CD4-positive, alpha-beta T cell treated with Interleukin-15 for 4 hours (primary cell): ENCODE measurements at places on chromosomes 12 and 14.

GRCh38 chr12:64510667-64511066 is 58.7 kb downstream of the TBK1 start:
- DNase-seq: no peak

DNA sequence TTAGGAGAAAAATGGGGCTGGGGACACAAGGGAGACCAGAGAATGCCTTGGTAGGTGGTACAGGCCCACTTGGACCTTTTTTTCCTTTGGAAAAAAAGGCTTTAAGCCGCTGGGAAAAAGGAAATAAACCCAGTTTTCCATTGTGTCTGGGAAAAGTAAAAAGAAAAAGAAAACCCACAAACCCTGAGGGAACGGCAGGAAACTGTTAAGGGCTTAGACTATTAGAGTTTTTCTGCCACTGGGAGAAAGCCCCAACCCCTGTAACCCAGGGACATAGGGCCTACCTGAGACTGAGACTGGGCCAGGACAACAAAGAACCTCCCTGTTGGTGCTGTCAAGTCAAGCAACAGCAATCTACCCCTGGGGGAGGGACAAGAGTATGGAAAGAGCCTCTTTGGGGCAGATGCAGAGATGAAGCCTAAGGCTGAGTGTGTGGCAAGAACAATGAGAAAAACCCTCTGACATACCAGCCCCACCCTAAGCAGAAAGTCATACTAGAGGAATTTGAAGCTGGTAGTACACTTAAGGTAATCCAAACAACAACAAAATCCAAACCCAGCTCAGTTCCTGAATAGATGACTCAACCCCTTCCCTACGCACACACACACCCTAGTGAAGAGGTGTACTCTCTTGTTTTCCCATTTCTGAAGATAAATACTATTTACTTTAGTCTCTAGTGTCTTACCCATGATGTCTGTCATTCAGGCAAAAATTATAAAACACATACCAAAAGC is 22.8 kb downstream of the ATF1 start:
- no peak for DNase-seq

DNA sequence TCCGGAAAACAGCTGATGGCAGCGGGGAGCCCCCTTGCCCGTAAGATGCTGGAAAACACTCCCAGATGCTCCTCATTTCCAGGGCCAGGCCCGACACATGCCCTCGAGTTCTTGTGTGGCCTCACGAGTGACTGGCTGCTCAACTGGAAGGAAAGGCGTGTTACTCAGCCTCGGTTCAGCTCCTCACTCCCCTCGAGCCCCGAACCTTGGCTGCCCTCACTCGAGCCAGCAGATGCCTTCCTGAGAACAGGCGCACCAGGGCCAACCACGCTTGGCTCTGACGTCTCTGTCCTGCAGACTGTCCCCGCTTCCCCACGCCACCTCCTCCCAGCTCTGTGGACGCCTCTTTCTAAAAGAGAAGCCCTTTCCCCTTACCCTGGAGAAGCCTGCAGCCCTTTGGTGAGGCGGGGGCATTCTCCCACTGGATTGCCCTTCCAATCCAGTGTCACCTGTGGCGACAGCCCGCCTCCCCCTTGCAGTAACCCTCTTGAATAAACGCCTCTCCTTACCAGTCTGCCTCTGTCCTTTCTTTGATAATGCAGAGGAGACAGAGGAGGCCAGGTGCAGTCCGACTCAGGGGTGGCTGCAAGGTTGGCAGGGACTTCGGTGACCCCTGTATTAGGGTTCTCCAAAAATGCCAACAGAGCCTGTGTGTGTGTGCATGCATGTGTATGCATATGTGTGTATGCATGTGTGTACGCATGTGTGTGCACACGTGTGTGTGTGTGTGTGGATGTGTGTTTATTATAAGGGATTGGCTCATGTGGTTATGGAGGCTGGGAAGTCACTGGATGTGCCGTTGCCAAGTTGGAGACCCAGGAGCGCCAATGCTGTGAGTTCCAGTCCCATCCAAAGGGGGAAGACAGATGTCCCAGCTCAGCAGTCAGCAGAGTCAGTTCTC is 166.3 kb downstream of the KIF26A start:
- no peak for DNase-seq

DNA sequence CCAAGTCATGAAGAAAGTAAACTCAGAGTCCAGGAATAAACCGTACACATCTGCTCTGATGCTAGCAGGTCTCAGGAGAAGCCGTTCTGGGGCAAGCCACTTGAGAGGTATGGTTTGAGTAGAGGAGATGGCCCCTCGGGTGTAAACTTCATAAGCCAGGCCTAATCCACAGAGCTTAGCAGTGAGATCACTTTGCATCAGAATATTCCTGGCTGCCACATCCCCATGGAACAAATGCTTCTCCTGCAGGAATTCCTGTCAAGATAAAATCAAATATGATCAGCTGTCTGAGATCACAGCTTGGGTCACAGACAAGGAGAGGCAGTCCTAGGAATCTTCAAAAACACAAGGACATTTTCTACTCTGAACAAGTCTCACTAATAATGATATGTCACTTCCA is 11.2 kb upstream of the MAGOHB start:
- DNase-seq: no peak

GRCh38 chr12:82877963-82878362 is 191.3 kb downstream of the TMTC2 start:
- no peak for DNase-seq

- DNase-seq: no peak
Measured at GRCh38 chr12:53453953-53454640, 2.2 kb downstream of the PCBP2 start.

DNA sequence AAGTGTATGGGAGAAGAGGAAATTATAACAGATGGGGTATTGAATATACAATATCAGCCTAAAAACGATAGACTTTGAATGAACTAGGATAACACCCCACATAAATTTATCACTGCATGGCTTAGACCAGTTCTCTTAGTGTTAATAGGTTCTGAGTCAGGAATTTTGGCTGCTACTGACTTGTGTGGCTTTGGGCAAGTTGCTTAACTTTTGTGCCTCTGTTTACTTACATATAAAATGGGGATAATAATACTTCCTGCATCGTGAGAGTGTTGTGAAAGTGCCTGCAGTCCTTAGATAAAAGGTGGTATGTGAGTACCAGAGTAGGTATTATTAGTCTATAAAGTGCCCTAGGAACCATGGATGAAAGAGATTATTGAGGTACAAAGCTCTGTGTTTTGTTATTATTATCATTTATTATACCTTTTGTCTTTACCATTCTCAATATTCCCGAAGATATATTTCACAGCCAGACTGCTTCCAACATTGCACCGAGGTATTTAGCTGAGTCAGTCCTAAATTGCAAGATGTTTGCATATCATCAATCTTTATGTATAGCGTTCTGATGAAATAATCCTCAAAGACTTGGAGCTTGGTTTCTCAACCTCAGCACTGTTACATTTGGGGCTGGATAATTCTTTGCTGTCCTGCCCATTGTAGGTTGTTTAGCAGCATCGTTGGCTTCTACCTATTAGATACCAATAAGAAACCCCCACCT is 2.3 kb upstream of the PAWR start:
- no peak for DNase-seq

GRCh38 chr12:24664161-24664880 is 284.6 kb downstream of the BCAT1 start:
- DNase-seq: no peak

GRCh38 chr14:86799244-86799647 is 1193.7 kb downstream of the GALC start:
- DNase-seq: no peak

GRCh38 chr14:104794993-104795780 is at the start of gene AKT1:
AKT1 (minus strand) TSS chr14:104795748; CDS start chr14:104792643, 3,105 bp downstream.
- DNase-seq: no peak

DNA sequence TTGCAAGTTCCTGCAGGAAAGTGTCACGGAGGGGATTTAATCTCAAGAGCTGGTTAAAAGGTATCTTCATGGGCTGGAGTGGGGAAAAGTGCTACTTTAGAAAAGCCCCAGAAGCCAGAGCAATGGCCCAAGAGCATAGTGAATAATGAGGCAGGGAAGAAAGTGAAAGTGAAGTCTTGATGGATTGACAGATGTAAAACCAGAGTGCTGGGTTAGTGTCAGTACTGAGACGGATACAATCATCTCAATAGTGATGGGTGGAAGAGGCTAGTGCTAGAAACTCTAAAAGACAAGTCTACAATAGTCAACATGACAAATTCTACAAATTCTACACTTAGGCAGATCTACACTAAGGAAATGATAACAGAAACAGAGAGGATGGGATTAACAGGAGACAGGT is 68.1 kb downstream of the CIT start:
- no peak for DNase-seq
